ENCODE measurements at places on chromosomes 11 and 22.
A peak's percentile ranks its signal among the peaks of the same experiment; 100 is the strongest.

GRCh38 chr11:45432100-45432499, 146.0 kb upstream of the SYT13 start:
- DNase-seq, result no peak

- DNase-seq, result peak; percentile 57
These were observed 106.4 kb upstream of the FGF3 start for GRCh38 chr11:69925366-69926196.

DNA sequence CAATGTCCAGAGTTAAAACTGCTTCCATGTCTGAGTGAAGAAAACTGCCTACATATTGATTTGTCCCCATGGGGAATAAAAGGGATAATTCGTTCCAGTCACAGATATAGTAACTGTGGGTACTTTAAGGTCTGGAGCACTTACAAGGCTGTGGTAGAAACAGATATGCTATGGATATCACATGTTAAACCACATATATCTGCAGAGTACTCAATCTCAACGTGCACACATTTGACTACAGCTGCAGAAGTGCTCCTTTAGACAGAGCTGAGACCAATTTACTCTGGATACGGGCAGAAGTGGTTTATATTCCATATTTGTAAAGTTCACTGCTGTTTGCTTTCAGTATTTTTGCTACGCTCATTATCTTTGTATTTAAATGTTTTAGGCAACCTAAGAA, 9.7 kb upstream of the MS4A2 start:
- no peak for DNase-seq

- no peak for DNase-seq
These were observed 209.9 kb downstream of the LARGE1 start for GRCh38 chr22:33710326-33710725.

GRCh38 chr22:24043958-24044357, 32.9 kb downstream of the CABIN1 start:
- DNase-seq, result no peak

- peak; percentile 71 for DNase-seq
These were observed 48.3 kb upstream of the PICALM start for GRCh38 chr11:86117001-86117711.

- DNase-seq, result peak; percentile 41
These were observed 82.5 kb upstream of the PICALM start for GRCh38 chr11:86151174-86152005.

DNA sequence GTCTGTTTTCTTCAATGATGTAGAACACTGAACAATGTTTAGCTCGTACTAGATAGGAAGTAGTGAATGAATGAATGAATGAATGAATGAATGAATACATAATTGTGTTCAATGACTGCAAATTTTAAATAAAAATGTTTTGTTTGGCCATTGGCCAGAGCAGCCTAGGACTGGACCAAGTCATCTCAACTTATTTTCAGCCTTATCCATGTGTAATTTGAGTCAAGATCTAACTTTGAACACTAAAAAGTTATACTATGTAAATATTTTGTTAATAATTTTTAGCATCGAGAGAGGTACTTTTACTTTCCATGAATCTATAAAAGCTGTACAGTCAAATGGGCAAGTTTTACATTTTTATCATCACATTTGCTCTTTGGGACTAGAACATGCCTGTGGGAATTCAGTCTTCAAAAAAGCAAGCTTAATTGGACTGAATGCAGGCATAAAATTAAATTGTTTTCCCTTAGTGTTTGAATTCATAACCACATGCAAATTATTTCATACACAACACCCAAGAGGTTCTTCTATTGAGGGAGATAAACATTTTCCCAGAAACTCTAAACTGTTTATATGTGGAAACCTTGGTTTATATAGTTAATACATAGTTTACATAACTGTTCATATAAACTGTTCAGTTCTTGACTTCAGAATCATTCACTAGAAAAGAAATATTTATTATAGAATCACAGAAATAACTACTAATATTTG, 222.1 kb upstream of the ANO3 start:
- no peak for DNase-seq

All from osteoblast (primary cell).